Fibroblast of skin of back (primary cell): ENCODE measurements at places on chromosomes 6 and 20.
A peak's percentile ranks its signal among the peaks of the same experiment; 100 is the strongest.

DNA sequence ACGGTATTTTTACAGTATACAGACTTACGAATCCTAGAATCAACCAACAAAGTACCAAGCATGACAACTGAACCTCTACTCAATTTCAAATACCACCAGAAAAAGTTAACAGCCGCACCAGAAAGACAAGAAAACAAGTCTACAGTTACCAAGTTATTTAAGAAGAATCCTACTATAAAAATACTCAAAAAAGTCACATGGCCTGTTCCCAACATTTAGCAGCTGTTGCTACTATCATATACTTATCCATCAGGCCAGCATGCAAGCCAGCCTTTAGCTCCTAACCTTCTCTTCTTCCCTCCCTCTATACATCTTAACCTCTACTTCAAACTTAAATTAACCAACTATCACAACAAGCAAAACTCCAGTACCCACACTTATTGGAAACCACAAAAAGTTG is 1.9 kb downstream of the SYNCRIP start:
- no peak for DNase-seq

GRCh38 chr20:5612581-5613301 is 137.5 kb upstream of the SHLD1 start:
- DNase-seq = peak; percentile 19

- DNase-seq = peak; percentile 71
Measured at GRCh38 chr20:5657190-5657875, 92.9 kb upstream of the SHLD1 start.

GRCh38 chr6:81063891-81064290 is 688.6 kb downstream of the TENT5A start:
- peak; percentile 5 for DNase-seq

DNA sequence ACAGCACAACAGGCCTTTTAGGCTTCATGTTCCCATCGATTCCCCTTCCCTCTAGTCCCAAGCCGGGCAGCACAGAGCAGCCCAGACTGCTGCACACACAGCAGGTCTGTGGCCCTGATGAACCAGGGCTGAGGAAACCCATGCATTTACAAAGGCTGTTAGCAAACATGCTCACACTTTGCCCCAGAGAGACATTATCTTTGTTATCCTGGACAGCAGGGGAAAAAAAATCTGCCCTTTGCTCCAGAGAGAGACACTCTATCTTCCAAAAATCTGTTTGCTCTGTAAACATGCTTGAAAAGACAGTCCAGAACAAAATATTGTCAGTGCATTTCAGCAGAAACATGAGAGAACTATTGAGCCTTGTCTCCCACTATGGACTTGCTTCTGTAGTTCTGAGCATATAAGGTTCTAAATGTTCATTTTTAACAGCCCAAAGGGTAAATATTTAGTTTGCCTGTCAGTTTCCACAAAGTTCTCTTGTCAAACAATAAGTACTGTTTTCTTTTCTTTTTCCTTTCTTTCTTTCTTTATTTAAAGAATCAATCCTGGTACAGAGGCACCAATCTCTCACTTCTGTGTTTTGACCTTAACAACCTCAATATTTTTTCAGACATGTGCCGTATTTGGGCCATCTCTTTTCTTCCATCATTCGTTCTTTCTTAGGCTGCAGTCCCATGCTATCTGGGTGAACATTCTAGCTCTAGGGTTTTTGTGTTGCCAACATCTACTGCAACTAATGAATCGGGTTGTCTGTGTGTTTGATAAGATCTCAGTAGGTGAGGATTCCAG is 468.0 kb downstream of the EPM2A start:
- no peak for DNase-seq

DNA sequence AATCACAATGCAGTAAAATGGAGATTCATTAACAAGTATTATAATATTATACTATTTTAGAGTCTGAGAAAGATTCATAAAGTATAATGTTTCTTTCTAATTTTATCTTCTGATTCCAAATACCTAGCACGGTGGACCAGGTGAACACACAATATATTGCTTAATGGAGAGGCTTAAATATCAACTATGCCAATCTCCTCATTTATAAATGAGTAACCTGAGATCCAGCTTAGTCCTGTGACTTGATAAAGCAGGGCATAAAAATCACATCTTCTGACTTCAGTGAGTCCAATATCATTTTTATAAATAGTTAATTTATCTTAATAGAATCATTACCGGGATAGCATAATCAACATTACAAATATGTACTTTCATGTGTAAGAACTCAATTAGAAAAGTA is 144.4 kb upstream of the GJE1 start:
- DNase-seq = no peak

- DNase-seq = peak; percentile 12
Measured at GRCh38 chr20:37914672-37915433, 11.9 kb downstream of the VSTM2L start.

GRCh38 chr20:4563031-4563430 is 158.7 kb upstream of the PRND start:
- DNase-seq = no peak

DNA sequence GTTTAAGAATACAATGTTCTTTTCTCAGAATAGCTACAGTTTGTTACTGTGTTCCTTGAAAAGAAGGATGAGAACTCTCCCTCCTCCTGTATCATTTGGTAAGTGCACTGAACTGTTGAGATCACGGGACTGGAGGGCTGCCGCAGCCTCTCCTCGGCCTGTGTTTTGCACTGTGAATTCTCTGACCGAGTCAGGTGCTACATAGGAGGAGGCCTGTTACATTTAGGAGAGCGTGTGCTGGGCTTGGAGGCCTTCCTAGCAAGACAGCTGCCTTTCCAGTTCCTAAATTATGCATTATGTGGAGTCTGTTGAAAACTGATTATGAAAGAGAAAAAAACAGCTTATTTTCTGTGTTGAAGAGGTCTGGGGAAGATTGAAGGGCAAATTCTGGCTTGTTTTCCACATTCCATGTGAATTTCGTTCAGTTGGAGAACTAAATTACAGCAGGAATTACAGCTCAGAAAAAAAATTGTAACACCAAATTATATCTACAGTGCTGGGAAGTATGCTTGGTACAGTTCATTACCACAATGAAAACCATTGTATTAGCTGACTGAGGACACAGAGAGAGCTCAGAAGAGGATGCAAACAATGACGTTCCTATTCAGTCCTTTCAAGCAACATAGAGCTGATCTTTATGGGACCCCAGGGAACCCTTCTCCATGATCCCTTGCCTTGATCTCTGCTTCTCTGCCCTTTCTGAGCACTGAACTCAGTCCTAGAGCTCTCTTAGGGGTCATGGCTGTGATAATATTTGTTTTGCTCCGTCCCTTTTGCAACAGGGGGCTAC is 2.8 kb downstream of the TMC2 start:
- no peak for DNase-seq

DNA sequence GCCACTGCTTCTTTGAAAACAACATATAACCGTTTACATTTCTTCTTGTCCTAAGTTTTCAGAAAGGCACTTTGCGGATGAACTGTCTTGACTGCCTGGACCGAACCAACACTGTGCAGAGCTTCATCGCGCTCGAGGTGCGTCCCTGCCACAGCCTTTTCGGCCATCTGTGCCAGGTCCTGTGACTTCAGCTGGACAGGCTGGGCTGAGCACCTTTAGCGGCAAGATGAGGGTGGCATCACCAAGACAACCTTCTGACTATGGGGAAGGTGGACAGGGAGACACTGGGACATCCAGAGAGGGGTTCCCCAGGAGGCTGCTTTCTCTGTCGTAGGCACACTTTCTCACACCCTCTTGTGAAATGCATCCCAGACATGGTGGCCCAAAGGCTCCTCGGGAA is 82.1 kb downstream of the SYNJ2 start:
- no peak for DNase-seq

DNA sequence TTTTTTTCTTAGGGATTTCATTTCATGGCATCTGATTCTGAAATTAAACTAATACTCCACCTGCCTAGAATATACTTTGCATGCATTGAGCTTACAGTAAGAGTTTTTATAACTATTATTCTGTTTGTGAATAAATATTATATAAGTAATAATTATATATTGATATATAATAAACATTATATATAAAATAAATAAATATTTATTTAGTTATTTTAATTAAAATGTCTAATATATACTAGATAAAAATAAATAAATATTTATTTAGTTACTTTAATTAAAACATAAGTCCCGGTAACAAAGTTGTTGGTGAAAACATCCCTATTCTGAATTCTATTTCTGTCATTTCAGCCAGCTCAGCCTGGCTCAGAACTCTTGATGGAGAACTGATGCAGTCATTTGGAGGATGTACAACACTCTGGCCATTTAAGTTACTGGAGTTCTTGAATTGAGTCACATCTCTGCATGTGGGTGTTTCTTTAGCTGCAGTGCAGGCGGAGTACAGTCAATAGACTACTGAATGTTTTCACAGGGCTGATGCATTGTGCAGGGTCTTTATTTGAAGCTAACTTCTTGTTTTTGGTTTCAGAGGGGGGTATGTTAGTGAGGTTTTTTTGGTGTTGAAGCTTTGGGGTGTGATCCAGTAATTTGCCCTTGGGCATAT is 508.9 kb upstream of the ADGRB3 start:
- DNase-seq = no peak

- DNase-seq = no peak
Measured at GRCh38 chr6:125714441-125715090, 34.9 kb upstream of the HEY2 start.

DNA sequence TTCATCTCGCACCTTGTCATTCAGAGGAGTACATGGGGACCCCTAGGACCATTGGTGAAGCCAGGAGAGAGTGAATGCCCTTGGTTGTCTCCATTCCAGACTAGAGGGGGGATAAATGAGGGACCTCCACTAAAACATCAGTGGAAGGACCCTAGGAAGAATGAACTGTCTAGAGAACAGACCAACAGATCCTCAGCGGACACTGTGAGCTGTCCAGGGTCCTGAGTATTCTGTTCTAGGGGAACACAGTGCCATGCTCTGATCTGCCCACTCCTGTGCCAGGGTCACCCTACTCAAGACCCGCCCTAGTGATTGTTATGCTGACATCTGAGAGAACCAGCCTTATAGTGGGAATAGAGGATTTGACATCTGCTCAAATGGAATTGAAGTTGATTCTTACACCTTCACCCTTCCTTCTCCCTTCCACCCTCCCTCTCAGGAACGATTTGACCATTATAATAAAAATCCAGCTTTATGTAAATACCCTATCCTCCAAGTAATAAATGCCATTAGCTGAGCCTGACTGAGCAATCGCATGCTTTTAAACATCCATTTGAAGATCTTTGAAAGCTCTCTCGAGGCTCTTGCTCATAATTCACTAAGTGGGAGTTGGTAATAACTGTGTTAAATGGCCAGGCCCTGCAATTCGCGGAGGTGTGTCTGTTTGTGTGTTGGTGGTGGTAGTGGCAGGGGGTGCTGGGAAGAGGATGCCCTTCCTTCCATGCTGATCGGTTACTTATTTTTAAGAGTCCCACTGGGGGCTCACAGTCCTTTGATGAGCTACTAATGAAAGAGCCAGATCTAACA is 43.6 kb upstream of the SLC32A1 start:
- peak; percentile 45 for DNase-seq

DNA sequence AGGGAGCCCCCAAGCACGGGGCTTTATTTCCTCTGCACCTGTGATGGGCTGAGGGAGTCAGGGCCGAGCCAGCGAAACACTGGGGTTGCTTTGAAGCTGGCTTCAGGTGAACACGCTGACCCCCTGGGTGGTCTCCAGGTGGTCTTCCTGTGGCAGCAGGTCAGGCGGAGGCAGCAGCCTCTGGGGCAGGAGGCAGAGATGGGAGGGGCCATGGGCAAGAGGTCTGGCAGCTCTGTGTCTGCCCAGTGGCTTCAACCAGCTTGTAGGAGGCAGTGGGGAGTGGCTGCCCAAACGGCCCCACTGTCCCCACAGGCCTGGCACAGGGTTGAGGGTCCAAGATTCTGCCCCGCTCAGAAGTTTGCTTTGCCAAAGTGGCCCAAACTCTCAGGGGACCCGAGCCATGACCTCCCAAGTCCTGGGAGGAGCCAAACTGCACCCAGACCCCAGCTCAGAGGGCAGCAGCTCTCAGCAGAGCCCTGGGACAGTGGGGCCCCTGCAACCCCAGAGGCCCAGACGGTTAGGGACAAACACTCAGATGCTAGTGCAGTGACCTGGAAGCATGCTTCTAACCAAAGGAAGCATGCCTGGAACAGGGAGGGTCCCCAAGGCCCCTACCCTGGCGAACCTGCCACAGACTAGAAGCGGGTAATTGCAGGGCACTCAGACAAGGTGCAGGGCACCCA is 15.3 kb downstream of the NTSR1 start:
- no peak for DNase-seq

- DNase-seq = no peak
Measured at GRCh38 chr6:160142115-160142715, 20.6 kb downstream of the SLC22A1 start.

DNA sequence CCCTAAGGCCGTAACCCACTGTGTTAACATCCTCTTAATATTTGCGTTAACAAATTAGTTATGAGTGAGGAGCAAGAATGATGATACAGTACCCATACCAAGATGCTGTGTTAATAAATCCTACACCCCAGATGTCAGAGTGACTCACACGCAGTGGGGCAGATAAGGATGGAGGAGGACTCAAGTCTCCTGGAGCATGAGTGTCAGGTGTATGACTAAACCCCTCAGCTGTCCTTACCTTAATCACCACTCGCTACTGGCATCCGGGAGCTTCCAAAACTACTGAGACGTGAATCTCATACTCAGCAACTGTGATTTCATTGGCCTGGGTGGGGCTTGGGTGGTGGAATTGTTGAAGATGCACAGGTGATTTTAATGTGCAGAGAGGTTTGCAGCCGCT is 131.3 kb upstream of the MTHFD1L start:
- DNase-seq = no peak

DNA sequence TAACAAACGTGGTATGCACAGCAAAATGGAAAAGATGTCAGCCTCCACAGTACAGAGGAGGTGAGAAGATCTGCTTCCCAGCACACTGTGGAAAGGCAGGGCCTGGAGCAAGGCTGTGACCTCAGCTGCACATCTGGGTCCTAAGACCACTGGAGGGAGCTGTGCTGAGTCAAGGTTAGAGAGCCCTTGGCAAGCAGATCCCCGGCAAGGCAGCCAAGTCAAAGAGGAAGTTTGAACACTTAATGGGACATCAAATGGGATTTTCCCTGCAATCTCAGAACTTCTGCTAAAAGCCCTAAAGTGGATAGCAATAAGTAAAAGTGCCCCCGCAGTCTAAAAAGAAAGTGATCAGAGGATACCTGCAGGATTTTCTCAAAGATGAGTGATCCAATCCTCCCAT is 39.5 kb downstream of the UNC5CL start:
- DNase-seq = peak; percentile 27

DNA sequence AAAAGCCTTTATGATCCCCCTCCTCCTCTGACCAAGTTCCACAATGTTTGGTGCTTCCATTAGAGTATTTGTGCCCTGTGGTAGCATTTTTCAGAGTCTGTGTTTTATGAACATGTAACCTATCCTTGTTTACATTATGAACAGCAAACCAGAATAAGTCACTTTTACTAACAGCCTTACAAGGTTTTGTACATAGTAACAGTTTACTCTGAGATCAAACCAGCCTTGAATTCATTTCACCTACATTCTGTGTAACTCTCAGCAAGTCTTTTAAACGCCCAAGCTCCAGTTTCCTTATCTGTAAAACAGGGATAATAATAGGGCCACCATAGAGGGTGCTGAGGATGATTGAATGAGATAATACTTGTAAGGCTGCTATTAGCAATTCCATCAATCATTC is 175.0 kb downstream of the PHACTR1 start:
- DNase-seq = no peak
